IgD-negative memory B cell (primary cell): ENCODE measurements at places on chromosomes 16 and 17. TPM values are rescaled to one million over a fixed set of nuclear protein-coding genes. Genes with fewer than 3 reads are reported as not detected.

CACNG5 gene
- not detected for polyA plus RNA-seq

NAA60 gene
- 36.5 TPM for polyA plus RNA-seq

TBC1D3I gene
- not detected for polyA plus RNA-seq

PMFBP1 gene
- 0.11 TPM for polyA plus RNA-seq

TM4SF5 gene
- polyA plus RNA-seq, result not detected

PRSS36 gene
- polyA plus RNA-seq, result 1.4 TPM

TVP23A gene
- polyA plus RNA-seq, result 0.23 TPM

ZFPM1 gene
- 0.15 TPM for polyA plus RNA-seq

EFNB3 gene
- polyA plus RNA-seq, result not detected

LRRC37A gene
- polyA plus RNA-seq, result 1.3 TPM
